ENCODE measurements at places on chromosomes 6 and 20.
A peak's percentile ranks its signal among the peaks of the same experiment; 100 is the strongest.

DNA sequence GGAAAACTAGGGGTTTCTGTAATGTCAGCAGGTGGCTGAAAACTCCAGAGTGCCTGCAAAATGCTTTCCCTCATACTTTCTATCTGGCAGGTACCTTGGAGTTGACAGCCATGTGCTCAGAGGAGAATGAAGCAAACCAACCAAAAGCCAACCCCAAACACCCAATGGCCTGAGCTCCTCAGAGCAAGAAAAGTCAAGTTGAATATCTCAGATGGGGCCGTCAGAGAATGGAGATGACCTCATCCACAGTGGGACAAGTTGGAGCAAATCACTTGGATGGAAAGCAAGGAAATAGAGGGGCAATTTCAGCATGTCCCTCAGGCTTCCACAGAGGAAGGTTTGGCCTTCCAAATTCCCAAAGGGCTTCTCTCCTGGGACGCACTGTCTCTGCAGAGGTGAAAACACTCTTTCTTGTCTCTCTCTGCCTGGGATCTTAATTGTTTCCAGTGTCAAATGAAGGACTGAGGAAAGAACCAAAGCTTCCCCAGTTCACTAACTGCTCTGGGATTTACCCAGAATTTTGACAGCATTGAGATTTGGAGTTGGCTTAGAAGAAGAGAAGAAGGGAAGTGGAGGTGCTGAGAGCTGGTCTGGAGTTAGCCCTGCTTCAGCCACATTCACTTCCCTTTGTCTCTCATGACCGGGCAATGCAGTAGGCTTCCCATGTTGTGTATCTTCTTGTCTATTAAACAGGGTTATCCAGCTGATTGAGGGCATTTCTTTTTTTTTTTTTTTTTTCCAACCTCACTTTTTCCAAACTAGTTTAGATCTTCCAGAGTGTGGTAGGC lies 42.2 kb downstream of the PRND start:
- DNase-seq = no peak

DNA sequence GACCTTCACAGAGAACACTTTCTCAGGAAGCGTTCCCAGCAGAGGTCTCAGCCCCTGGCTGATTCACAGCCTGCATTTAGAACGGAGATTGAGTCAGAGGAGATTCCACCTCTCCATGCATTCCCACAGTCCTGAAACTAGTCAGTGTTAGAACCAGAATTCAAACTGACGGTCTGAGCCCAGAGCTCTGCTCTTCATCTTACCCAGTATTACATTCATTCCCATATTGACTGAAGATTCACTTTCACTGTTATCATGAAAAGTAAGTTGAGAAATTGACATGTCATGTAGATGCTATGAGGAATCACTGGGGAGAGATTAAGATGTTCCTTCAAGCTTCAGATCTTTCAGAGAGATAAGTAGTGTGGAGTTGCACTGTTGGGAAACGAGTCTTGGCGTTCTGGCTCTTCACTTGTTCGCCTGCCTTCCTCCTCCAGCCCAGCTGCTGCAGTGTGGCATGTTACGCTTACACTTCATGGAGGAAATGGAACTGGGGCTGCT lies 28.3 kb downstream of the MAS1 start:
- no peak for DNase-seq

DNA sequence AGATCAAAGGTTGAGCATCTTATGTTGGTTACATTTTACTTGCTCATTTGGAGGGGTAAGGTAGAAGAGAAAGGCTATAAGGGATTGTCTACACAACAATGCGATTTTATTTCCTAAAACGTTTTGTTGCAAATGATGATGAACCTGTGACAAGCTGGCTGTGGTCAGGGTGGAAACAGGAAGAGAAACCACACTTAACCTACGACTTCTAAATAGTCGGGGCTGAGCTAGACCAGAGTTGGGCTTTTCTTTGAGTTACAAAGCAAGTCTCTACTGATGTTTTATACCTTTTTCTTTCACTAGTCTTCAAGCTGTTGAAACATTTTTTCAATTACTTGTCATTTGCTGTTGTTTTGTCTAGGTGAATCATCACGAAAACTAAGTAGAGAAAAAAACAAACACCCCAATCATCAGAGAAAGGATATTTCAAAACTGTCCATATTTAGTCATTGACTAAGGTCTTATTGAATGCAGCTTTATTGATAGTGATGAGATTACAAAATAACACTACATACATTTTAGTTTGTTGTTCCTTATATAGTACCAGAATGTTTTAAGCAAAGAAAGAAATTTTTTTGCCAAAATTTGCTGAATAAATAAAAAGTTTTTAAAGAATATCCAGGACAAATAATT lies 18.0 kb downstream of the KLHL31 start:
- DNase-seq = no peak

DNA sequence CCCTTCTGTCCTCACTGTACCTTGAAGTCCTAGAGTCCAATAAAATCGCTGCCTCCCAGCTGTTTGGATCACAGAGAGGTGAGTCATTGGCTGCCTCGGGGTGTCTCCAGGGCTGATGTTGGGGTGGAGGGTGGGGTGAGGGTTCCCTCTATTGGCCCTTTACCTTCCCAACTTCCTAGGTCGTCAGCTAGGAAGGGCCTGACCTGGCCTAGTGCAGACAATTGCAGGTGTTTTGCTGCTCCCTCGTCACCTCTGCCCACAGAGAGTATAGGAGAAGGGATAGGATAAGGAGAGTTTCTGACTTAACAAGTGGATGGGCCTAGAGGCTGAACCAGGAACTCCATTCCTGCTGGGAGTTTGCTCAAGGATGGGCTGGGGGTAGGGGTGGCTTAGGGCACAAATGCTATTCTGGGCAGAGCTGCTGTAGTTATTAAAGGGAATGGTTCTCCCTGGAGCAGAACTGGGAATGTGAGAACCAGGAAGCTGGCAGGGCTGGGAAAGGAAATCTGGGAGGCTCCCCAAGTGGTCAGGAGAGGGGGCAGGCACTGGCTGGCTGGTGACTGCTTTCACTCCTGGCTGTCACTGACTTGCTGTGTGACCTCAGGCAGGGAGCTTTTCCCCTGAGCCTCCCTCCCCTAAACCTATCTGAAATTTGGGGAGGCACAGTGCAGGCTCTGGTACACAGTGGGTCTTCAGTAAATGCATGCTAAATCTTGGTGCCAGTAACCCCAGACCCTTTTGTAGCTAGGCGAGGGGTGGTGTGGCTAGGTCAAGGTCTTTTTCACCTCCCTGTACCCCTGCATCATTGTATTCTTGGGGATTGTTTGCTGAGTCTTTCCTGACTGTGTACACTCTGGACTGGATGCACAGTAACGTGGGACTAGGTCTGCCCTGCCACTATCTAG lies 1.5 kb downstream of the TP53INP2 start:
- no peak for DNase-seq

- no peak for DNase-seq
Measured at GRCh38 chr20:21376626-21377025, 20.7 kb downstream of the NKX2-4 start.

DNA sequence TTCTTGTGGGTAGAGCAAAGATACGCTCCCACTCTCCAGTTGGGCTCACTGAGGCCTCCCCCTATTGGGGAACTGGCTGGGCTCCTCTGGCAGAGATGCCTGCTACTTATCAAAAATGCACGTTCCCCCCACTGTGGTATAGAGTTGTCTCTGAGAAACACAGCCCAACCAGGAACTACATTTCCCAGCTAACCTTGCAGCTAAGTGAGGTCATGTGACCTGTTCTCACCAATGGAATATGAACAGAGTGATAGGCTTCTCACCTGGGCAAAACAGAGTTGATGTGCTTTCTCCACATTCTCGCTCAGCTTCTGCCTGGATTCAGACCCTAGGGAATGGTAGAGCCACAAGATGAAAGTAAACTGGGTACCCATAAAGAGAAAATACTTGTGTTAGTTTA lies 49.1 kb upstream of the PTPRT start:
- no peak for DNase-seq

GRCh38 chr6:53418288-53418687 lies 69.5 kb upstream of the ELOVL5 start:
- no peak for DNase-seq

DNA sequence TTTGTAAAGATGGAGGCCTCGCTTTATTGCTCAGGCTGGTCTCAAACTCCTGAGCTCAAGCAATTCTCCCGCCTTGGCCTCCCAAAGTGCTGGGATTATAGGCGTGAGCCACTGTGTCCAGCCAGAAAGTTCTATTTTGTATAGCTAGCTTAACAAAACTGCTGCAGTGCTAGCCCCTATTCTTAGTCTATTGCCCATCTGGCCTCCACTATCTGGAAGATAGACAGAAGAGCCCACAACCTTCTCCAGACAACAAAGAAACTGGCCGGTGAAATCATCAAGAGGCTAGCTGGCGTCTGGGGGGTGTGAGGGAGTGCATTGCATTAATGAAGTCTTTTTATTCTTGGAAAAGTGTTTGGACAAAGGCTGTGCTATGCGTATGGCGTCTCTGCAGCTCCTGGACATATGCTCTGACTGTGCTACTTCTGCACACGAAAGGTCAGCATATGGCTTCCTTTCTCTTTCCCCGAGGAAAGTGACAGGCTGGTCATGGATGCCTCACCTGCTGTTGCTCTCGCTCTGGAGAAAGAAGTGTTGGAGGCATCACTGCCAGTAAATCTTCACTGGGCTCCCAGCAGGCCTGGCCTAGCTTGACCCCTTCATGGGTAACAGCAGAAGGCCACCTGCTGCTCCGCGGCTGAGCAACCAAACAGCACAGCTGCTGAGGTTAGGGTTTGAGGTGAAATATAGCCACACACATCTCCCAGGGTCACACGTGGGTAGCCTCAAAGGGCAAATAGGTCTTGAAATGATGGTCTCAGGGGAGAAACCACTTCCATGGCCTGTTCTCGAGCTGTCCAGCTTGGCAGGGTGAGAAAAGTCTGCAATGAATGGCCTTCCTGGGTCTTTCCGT lies 95.1 kb upstream of the IYD start:
- DNase-seq = no peak

DNA sequence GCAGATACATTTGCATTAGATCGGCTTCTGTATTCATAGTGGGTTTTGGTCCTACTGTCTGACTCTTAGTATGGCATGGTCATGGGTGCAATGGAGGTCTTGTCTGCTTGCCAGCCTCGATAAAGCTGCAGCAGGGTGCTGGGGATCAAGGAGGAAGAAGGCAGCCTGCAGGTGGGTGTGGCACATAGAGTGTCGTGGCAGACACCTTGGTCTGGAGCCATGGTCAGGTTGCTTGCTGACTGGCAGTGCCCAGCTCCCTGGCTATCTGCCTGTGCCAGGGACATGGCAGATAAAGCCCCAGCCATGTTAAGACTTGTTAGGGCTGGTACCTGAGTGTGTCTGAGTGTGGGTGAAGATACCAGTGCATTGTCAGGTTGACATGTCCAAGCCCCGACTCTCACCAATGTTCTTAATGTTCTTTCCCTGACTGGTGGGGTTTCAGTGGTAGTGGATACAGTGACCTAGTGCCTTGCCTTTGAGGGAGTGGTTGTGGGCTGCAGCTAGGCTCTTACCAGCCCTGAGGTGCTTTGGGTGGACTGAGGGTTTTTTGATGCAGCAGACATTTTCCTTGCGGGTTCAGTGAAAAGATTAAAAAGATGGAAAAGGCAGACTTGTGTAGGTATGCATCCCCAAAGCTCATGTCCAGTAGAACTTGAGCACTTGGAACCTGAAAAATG lies 1.8 kb downstream of the FAM83D start:
- no peak for DNase-seq

DNA sequence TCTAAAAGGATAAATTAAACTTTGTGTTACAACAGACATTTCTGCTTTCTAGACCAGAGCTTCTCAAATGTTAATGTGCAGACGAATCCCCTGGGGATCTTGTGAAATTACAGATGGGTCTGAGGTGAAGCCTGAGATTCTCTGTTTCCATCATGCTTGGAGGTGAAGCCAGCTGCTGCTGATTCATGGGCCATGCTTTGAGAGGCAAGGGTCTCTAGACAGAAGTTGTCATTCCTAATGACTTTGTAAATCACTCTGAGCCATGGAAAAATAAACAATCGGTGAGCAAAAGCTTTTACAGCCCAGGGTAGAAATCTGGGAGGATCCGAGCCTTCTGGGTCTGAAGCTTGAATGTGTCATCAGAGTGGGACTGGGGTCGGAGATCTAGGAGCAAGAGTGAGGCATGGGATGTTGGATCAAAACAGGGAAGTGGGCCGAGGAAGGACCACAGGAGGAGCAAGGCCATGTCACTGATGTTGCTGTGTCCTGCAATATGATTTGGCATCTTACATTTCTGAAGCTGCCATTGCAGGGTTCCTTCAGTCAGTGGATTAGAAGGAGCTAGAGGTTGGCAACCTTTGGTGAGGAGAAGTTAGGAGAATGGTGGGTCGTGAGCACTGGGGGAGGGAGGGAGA lies 77.3 kb downstream of the TRMT11 start:
- peak; percentile 50 for DNase-seq

- no peak for DNase-seq
Measured at GRCh38 chr6:127436578-127437110, 22.5 kb downstream of the KIAA0408 start.

GRCh38 chr6:39876826-39877225 lies 57.4 kb downstream of the MOCS1 start:
- no peak for DNase-seq

Data from AG04450 (cell line).